ENCODE measurements at places on chromosomes 2 and 18.

DNA sequence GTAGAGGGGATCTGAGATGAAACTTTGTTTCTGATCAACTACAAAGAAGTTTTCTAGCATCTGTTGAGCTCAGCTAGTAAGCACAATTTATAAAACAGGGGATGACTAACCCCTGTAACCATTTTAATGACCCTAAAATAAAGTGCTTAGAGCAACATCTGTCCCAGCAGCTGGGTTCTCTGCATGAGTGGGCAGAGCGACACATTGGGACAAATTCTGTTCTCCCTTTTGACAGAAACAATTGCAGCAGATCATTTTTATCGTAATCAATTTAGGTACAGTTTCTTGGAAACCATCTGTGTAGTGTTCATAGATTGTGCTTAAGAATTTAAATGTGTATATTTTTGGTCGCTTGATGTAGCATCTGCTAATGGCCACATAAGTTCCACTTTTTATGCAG, 678.0 kb downstream of the RNF144A start:
- DNase-seq: no peak

DNA sequence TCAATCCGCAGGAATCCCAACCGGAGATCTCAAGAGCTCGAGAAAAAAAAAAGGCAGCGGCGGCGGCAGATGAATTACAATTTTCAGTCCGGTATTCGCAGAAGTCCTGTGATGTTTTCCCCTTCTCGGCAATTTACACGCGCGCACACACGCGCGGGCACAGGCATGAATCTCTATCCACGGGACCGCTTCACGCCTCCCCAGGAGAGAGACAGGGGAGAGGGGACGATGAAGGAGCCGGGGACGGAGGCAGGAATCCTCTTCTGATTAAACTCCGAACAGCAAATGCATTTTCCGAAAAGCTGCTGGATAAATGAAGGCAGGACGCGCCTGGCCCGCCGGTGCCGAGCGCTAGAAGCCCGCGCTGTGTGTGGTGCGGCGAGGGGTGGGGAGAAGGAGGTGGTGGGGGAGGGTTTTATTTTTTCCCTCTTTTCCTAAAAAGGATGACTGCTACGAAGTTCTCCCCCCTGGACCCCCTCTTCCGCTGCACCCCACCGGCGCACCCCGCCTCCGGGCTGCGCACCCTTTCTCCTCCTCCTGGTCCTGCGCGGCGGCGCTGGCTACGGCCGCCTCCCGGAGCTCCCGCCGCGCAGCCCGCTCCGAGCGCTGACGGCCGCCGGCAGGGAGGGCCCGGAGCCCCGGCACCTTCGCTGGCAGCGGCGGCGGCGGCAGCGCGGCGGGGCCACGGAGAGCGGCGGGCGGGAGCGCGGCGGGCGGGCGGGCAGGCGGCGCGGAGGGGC, at the start of gene BCL2:
BCL2 (minus strand) TSS at position 387 of the 740 bp plus-strand sequence.
- DNase-seq: no peak

GRCh38 chr2:64823794-64824193, 165.4 kb upstream of the SLC1A4 start:
- DNase-seq: no peak

GRCh38 chr18:24785019-24785418, 324.6 kb downstream of the HRH4 start:
- DNase-seq: no peak

GRCh38 chr2:113905886-113906285, 16.0 kb downstream of the ACTR3 start:
- no peak for DNase-seq

GRCh38 chr18:60092073-60092472, 192.3 kb downstream of the PMAIP1 start:
- DNase-seq: no peak

DNA sequence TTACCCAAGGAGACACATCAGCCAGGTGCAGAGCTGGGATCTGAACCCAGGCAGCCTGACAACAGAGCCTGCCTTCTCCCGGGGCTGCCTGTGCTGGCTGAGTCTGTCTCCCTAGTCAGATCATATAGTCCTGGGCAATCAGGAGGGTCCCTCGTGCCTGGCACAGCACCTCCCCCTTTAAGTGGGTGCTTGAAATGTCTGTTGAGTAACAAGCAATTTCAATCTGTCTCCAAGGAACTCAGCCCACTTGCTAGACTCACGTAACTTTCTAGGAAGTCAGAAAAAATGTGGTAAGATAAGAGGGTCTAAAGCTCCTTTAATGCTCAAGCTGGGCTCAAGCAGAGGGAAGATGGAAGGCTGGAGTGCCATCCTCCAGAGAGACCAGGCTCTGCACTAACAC, 51.9 kb downstream of the REEP1 start:
- DNase-seq: no peak

GRCh38 chr18:26515643-26516487, 32.5 kb downstream of the KCTD1 start:
- no peak for DNase-seq

GRCh38 chr2:196170213-196170605, 1.2 kb downstream of the STK17B start:
- DNase-seq: peak; percentile 44

GRCh38 chr18:11506856-11507255, 102.5 kb upstream of the SLC35G4 start:
- DNase-seq: no peak

DNA sequence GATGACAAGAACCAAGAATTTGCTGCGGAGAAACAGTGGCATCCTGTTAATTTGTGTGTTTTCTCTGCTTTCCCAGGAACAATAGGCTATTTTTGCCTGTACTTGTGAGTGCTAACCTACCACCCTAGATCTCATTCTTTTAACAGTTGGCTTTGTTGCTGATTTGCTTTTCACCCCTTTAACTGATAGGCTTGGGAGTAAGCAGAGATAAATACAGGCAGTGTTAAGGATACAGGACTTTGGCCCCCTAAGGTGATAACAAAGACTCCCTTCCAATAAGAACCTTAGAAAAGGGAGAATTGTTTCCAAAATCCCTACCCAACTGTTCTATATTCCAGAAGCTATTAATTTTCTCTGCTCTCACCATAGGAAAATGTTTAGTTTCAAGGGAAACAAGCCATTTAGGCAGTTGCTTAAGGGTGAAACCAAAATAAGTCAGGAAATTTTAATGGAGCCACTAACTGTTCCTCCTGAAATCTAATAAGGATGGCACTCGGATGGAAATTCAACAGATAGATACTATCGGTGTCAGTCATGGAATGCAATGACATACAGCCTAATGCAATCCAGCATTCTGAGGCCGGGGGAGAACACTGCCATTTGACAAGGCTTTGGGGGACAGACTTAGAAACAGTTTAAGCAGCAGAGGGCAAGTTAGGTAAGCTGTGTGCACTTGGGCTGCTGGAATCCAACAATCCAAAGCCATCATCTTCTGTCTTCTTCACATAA, 238.8 kb downstream of the RNF152 start:
- DNase-seq: no peak

DNA sequence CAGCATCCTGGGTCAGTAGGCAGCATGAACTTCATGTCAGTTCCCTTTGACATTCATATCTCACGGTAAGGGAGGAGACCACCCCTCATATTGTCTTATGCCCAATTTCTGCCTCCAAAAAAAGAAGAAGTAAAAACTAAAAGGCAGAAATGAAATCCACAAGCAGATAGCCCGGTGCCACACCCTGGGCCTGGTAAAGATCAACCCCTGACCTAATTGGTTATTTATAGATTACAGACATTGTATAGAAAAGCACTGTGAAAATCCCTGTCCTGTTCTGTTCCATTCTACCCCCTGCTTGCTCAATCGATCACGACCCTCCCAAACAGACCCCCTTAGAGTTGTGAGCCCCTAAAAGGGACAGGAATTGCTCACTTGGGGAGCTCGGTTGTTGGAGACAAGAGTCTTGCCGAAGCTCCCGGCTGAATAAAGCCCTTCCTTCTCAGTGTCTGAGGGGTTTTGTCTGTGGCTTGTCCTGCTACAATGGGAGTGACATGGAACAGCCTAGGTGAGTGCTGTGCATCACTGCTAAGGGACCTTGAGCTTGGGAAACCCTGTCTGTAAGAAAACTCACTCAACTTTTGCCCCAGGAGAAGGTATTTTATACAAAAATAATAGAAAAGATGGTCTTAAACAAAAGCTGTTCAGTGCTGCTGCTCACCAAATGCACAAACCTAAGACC, 11.1 kb downstream of the NDUFV2 start:
- no peak for DNase-seq

GRCh38 chr2:237670641-237671040, 43.3 kb downstream of the LRRFIP1 start:
- no peak for DNase-seq

DNA sequence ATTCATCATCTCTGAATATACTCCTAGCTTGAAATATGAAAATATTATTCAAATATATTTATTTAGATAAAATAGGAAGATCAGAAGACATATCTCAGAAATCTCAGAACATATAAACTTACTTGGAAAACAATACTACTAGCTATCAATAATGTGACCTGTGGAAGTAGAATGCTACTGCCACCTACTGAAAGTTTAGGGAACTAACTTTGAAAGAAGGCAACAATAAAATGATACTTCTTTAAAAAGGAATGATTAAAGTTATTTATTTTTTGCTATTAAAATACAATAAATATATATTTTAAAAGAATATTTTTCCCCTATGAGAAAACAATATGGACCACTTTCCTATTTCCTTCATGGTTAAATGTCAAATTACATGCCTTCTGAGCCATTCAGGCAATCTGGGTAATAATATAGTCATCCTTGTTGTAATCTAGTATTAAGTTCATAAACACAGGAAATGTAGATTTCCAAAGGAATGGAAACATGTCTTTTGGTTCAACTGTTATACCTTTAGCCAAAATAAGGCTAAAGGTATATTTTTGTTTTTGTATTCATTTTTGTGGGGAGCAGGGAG, 26.0 kb downstream of the ACADL start:
- DNase-seq: peak; percentile 42
